Suppressor macrophage treated with lipopolysaccharide for 1 hour (primary cell): ENCODE measurements at places on chromosomes 7 and 10.

GRCh38 chr7:110373416-110373815, 717.5 kb upstream of the LRRN3 start:
- no peak for DNase-seq

- DNase-seq: no peak
Measured at GRCh38 chr7:221978-222715, 29.8 kb downstream of the FAM20C start.

DNA sequence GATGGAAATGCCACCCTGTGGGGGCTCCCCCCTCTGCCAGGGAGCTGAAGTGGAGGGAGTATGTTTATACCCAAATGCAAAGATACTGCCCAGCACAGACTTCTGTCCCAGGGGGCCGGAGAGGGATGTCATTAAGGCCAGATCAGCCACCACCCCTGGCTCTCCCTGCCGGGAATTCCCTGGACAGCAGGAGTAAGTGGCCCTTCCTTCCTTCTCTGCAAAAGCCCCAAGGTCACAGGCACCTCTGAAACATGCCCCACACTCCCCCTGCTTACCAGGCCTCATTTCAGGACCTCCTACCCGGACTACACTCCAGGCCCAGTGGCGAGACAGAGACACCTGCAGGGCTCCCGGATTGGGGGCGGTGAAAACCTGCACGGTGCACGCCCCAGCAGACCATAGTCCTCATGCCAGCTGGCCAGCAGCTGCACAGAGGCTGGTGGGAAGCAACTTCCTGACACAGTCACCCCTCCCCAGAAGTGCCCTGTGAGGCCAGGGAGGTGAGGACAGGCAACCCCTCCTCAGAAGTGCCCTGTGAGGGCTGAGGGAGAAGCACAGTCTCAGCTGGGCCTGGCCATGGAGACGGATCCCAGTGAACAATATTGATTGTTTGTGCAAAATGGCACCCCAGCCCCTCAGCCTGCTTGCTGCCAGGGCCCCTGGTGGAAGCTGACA, 33.0 kb upstream of the RET start:
- no peak for DNase-seq

- DNase-seq: peak; percentile 77
Measured at GRCh38 chr7:143416565-143417149, 8.0 kb upstream of the EPHA1 start.

- DNase-seq: peak; percentile 60
Measured at GRCh38 chr10:92990615-92991014, 70.0 kb upstream of the CYP26C1 start.

- DNase-seq: peak; percentile 74
Measured at GRCh38 chr10:84352251-84352842, 24.0 kb downstream of the CCSER2 start.

DNA sequence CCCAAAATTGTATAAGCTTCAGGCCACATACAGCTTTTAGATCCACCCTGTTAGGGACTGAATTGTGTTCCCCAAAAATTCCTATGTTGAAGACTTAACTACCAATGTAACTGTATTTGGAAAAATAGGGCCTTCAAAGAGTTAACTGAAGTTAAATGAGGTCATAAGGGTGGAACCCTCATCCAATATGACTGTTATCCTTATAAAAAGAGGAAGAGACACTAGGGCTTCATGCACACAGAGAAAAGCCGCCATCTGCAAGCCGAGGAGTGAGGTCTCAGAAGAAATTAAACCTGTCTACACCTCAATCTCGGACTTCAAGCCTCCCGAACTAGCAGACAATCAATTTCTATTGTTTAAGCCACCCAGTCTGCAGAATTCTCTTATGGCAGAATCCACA, 317.9 kb upstream of the NFE2L3 start:
- DNase-seq: no peak

DNA sequence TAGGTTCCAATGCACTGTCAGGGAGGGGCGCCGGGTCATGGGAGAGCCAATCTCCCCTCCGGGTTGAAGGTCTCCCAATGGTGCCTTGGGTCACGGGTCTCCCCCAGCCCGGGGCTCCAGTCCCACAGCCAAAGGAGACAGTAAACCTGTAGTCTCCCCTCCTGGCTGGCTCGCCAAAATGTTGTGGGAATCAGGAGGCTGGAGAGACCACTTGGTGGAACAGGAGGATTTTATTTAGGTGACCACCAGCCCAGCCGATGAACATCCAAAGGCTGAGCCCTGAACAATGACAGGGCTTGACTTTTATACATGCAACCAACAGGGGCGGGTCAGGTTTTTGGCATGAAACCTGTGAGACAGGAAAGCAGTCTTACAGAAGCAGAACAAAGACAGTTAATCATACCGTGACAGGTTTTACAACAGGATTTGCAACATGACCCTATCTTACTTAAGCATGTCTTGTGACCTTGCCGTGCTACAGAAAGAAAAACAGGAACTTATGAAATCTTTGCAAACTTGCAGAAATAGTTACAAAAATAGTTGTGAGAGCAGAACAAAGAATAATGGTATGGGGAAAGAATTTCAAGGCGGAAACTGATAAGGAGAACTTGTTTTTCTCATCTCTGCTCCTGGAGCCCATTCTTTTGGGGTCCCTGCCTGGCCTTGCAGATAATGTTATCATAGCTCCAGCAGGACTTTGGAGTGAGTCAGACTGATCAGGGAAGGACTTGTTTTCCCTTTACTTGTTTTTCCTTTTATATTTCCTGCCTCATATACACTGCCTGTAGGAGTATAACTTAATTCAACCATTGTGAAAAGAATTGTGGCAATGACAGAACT, 7.1 kb downstream of the ERV3-1 start:
- DNase-seq: peak; percentile 36
